ENCODE measurements at places on chromosomes 13 and 19.
A peak's percentile ranks its signal among the peaks of the same experiment; 100 is the strongest.

DNA sequence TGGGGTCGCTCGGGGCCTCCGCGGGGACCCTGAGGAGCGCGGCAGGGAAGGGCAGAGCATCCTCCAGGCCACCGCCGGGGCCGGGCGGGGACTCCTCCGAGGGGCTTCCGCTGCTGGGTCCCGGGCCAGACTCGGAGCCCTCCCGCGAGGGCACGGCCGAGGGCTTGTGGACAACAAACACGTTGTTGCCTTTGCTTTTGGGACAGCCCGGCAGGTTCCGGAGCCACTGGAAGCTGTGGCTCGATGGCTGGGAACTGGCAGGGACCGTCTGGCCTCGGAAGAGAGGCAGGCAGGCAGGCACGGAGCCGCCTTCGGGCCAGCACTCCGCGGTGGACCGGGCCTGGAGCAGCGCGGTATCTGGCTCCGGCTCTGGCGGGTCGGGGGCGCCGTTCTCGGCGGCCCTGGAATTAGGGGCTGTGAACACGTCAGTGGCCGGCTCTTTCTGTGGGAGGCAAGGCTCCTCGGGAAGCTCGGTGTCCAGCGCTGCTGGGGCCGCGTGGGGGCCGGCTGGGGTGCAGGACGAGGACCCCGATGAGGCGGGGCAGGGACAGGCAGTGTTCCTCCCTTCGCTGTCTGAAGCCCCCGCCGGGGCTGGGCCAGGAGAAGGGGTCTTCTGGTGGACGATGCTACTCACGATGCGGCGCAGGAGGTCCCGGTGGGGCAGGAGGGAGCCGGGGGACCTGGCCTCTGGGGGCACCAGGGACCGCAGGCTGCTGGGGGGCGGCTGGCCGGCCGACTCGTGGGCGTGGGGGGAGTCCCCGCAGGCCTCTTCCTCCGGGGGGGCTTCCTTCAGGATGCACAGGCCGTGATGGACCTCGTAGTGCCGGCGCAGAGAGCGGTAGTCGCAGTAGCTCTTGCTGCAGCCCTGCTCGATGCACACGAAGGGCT, 27.6 kb downstream of the ZNF541 start:
- DNase-seq = no peak

DNA sequence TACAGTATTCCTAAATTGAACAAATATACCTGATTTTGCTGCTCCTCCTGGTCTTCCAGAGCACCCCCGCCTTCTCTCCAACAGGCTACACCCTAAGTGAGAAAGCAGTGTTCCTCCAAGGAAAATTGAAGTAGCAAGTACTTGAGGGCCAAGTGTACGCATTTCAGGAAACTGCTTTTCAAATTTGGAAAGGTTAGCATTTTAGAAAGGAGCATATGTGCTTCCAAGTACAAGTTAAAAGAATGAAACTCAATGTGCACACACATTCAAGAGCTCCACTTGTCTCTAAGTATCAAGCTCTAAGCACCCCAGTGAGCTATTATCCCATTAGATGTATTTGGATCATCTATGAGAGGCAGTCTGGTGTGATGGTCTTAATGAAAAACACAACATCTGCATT, 25.8 kb downstream of the LHFPL6 start:
- DNase-seq = no peak

- DNase-seq = peak; percentile 70
Observed at GRCh38 chr13:41827507-41828213, 133.2 kb downstream of the VWA8 start.

DNA sequence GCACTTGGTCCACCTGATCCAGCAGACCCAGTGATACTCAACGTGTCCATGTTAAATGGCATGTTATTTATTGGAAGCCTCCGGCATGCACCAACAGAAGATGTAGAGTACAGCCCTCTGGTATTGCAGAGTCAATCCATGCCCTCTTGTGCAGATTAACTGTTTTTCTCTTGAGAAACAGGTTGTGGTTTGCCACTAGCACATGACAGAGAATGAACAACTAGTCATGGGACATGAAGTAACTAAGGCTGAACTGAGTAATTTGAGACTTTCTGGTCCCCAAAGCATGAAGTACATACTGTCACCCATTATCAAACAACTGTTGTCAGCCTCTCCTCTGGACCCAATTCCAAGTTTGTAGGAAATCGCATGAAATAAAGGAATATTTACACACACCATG, 3.2 kb downstream of the ZNF562 start:
- DNase-seq = no peak

GRCh38 chr13:100738176-100738855, 63.7 kb upstream of the TMTC4 start:
- DNase-seq = no peak

DNA sequence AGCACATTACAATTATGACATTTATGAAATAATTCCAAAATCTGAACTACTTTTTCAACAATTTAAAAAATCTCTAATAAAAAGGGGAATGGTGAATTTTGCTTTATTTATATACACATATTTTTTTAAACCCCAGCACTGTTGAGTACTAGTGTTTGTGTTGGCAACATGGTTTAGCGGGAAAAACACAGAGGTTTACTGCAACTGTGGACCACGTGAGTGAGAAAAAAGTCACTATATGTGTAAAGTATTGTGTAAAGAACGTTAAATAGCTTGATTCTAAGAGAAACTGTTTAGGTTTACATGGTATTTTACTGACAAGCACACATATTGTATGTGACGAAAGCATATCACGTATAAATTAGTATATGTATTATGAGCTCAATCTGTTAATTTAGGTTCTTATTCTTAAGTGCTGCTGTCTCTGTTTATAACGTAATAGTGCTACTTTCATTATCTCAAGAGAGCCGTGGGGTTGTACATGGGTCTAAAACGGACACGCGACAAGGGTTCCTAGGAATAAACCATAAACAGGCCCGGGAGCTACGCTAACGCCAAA, 617 bp downstream of the SKA3 start:
- DNase-seq = no peak

DNA sequence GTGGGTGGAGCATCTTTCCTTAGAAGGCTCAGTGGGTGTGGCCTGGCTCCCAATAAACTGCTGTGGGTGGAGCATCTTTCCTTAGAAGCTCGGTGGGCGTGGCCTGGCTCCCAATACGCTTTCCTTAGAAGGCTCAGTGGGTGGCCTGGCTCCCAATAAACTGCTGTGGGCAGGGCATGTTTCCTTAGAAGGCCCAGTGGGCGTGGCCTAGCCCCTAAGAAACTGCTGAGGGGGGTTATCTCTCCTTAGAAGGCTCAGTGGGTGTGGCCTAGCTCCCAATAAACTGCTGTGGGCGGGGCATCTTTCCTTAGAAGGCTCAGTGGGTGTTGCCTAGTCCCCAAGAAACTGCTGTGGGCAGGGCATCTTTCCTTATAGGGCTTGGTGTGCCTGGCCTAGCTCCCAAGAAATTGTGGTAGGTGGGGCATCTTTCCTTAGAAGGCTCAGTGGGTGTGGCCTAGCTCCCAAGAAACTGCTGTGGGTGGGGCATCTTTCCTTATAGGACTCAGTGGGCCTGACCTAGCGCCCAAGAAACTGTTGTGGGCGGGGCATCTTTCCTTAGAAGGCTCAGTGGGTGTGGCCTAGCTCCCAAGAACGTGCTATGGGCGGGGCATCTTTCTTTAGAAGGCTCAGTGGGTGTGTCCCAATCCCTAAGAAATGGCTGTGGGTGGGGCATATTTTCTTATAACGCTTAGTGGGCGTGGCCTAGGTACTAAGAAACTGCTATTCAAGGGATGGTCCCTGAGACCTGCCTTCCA, 10.3 kb downstream of the HSH2D start:
- DNase-seq = no peak

GRCh38 chr19:10238172-10238783, 7.1 kb upstream of the S1PR2 start:
- DNase-seq = peak; percentile 75

- DNase-seq = no peak
Observed at GRCh38 chr13:110161112-110161882, 145.7 kb downstream of the COL4A1 start.

GRCh38 chr13:82224806-82225205, 1657.5 kb downstream of the SLITRK1 start:
- DNase-seq = no peak

- peak; percentile 59 for DNase-seq
Observed at GRCh38 chr19:56162258-56162657, 13.6 kb upstream of the GALP start.

- DNase-seq = peak; percentile 56
Observed at GRCh38 chr19:48480558-48481500, 11.7 kb downstream of the CYTH2 start.

DNA sequence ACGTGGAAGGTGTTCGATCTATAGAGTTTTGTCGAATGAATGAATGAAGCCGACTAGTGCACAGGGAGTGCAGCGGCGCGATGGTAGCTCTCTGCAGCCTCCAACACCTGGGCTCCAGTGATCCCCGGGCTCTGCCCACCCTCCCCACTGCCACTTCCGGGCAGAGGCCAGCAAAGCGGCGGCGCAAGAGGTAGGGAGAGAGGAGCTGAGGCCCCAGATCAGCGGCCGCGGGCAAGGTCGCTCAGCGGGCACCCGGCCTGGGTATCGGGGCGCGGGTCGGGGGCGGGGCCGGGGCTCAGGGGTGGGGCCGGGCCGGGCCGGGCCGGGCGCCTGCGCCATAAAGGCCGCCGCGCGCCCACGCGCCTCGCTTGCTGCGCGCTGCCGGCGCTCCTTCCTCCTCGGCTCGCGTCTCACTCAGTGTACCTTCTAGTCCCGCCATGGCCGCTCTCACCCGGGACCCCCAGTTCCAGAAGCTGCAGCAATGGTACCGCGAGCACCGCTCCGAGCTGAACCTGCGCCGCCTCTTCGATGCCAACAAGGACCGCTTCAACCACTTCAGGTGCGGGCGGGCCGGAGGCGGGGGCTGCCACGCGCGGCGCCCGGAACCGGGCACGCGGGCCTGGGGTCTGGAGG, at the start of gene GPI:
Gene GPI (plus strand): TSS at position 367 of the 633 bp plus-strand sequence. CDS start 71 bp downstream, at position 438.
- peak; percentile 59 for DNase-seq

GRCh38 chr19:54141356-54141755, 3.8 kb downstream of the CNOT3 start:
- no peak for DNase-seq

- DNase-seq = no peak
Observed at GRCh38 chr13:90336507-90336906, 1011.0 kb upstream of the MIR17HG start.

DNA sequence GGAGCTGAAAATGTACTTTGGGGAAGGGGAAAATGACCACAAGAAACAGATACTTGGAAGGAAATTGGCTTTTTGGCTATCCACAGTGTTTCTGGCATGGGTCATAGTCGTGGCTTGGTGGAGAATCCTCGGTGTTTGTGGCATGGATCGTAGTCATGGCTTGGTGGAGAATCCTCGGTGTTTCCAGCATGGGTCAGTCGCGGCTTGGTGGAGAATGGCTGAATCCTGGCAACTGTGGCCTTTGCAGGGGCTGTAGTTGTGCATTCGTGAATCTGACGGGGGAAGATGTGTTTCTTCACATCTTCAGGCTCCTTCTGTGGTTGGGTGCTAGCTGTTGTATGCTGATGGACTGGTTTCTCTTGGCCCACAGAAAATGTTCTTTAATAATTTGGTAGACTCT, 61.7 kb upstream of the MCF2L start:
- no peak for DNase-seq

DNA sequence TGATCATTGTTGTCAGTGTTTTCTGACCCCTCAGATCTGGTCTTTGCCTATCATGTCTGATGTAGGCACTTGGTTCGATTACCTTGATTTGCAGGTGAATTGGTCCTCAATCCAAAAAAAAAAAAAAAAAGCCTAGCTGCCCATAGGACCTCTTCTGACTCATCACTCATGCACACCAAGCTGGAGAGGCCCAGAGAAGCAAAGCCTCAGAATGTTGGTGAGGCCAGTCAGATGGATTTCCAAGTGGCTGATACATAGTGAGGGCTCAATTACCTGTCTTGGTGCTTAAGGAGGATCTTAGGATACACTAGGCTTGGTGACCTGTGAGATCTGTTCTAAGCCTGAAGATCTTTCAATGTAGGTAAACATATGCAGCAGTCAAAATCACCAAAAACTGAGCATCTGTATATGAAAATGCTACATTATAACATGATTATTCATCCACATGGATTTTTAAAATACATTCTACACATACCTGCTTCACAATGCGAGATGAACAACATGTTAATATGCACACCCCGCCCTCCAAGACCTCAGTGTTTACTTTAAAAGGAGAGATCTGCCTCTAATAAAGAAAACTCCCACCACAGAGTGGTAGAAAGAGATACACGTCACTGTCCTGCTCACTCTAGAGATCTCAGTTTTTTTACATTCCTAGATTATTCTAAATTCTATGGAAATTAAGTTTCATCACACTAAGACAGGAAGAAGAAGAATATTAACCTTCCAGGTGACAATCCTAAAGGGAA, 79.9 kb upstream of the RAP2A start:
- DNase-seq = peak; percentile 24

DNA sequence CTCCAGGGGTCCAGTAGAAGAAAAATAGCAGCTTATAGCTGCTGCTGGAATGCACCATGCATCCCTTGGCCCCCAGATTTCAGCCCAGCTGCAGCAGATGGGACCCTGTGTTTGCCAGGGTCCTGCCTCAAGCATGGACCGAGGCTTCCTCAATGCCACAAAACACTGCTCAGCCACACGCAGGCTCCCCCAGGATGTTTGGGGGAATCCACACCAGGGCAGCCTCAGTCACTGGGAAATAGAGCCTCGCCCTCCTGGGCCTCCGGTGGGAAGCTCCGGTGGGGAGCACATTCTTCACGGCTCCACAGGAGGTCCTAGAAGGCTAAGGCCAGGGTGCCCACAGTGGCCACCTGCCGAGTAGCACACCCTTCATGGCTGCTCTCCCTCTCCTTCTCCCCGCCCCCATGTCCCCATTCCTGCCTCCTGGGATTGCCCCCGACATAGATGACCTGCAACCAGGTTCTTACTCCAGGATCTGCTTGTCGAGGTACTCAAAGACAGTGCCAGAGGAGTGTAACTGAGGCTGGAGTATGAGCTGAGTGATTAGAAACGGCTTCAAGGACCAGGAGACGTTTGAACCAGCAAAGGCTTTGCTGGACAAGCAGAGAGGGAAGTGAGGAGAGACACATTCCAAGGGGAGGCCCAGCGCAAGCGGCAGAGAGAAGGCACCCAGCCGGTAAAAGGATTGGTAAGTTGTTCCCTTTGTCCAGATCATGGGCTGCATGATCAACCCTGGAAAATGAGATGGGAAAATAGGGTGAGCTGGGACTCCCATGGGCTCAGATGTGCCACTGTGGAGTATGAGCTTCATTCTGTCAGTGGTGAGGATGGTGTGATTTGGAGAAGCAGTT, 110.7 kb upstream of the UQCRFS1 start:
- DNase-seq = no peak

Data from hepatic stellate cell (primary cell).